Peyer's patch (tissue), 4 donors: ENCODE measurements at places on chromosomes 5 and 9.
A peak's percentile ranks its signal among the peaks of the same experiment; 100 is the strongest.

GRCh38 chr9:115596746-115597080 is 478.8 kb upstream of the TNC start:
- no peak for DNase-seq

DNA sequence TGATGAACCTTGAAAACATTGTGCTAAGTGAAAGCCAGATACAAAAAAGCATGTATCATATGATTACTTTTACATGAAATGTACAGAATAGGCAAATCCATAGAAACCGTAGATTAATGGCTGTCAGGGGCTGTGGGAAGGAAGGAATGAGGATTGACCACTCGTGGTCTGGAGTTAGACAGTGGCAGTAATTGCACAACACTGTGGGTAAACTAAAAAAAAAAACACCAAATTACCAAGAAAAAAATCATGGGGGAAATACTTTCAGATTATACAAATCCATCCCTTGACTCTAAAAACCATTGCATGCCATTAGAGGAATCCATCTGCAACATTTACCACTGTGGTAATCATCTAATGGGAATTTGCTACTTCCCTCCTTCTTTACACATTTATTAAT is 140.0 kb downstream of the SIL1 start:
- no peak for DNase-seq

DNA sequence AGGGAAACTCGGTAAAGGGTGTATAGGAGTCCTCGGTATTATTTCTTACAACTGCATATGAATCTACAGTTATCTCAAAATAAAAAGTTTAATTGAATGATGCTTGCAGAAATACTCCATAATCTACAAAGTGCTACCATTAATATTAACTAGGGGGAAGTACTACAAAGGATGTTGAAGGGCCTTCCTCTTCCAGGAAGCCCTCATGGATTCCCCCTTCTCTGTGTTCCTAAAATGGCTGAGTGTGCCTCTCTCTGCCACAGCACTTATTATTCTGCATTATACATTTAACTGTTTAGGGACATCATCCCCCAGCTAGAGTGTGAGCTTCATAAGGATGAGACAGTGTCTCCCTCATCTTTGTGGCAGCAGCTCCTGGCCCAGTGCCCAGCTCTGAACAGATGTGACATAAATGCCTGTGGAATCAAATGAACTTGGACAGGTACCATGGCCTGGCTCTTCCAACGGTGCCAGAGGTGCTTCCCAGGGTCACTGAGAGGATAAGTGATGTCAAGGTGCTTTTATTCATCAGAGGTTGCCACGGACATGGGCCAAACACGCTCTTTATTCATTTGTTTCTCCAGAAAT is 99.5 kb downstream of the PAX5 start:
- DNase-seq = no peak

GRCh38 chr5:114363837-114364236 is 2.0 kb downstream of the KCNN2 start:
- DNase-seq = no peak

DNA sequence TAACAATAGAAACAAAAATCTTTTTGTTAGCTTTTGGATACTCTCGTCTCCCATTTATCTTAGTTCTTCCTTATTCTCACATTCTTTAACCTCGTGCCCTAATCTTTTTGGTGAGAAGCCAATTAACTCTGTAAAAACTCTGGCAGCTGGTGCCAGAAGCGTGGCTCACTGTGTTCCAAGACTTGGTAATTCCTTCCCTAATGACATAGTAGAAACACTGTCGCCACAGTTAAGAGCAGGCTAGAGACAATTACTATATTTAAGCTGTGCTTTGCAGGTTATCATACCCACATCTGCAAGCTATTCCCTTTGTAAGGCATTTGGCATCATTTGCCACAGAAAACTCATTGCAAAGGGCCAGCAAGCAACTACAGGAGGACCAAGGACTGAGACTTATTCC is 160.9 kb upstream of the PIK3R1 start:
- DNase-seq = no peak

GRCh38 chr5:39432696-39433530 is 8.1 kb upstream of the DAB2 start:
- no peak for DNase-seq

DNA sequence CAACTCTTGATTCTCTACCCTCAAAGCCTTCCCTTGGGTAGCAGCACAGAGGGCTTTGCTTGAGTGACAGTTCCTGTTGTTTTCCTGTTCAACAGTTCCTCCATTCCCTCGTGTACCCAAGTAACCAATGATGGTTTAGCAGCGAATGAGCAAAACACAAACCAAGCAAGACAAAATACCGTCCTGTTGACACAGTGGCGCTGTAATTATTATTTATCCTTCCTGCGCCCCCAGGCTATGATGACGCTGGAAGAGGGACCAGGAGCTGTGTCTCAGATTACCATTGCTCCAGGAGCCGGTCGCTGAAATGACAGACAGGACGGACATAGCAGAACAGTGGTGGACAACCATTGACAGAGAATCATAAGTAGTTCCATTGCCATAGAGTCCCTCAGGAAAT is 154.8 kb downstream of the GADD45G start:
- DNase-seq = no peak

DNA sequence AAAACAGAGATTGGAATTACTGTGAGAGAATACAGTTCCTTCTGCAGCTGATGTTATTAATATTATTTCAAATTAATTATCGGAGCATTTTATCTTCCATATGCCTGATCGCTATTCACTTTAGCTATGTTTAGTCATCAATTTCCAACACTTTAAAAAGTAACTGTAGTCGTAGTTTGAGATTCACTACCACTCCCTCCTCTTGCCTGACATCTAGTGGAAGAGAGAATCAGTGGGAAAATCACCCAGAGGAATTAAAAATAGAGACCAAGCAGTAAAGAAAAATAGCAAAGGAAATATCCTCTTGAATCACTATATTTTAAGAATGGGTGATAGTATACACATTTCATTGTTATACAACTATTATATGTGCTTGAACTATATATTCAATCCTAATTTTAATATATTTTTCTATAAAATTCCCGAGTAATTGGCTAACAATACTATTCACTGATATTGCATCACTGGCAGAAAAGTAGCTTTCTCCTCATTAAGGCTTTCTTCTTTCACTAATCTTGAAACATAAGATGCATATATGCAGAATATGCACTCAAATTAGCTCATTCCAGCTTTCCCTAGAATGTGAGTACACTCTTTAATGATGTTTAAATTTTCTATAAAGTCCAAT is 708.7 kb downstream of the CDH9 start:
- DNase-seq = no peak

- DNase-seq = no peak
These were observed 8.1 kb downstream of the CDKN2A start for GRCh38 chr9:21985964-21986667.

GRCh38 chr5:34523387-34523726 is 132.8 kb upstream of the RAI14 start:
- no peak for DNase-seq

DNA sequence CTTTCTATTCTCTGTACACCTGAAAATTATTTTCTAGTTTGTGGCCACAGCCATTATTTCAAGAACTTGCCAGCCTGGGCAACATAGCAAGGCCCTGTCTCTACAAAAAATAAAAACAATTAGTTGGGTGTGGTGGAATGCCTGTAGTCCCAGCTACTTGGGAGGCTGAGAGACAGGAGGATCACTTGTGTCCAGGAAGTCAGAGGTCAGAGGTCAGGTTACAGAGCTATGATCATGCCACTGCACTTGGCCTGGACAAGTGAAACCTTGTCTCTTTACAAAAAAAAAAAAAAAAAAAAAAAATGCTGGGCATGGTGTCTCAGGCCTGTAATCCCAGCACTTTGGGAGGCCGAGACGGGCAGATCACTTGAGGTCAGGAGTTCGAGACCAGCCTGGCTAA is 58.3 kb downstream of the HMGCR start:
- no peak for DNase-seq

- DNase-seq = peak; percentile 85
These were observed 3.0 kb upstream of the CDX1 start for GRCh38 chr5:150163547-150164059.

GRCh38 chr5:104412649-104413240 is 850.2 kb upstream of the NUDT12 start:
- DNase-seq = no peak

DNA sequence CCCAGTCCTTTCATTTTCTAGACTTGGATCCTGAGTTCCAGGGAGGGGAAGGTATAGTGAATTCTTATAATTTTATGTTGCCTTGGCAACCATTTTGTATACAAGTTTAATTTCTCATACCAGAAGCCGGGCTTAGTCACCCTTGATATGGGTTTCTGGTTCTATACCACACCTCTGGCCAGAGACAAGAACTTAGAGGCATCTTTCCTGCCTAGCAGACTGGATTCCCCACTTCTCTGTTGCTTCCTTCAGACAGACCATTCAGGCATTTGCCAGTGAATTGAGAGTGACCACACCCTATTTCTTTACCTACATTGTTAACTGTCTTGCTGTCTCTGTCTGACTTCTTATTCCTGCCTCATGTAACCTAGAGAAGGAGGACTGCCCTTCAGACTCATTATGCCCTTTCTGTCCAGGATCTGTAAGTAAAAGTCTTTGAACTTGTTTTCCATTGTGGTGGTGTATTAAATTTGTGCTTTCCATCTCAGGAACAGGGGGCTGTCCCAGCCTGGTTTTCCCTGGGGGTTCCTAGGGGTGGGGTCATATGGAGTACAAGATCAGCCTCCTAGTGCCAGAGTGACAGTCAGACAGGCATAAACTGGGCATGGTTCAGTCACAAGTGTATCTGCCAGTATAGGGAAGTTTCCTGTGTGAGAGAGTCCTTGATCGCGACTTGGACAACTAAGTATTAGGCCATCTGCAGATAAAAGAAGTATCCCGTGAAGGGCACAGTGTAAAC is 27.4 kb downstream of the TNFSF8 start:
- DNase-seq = no peak

DNA sequence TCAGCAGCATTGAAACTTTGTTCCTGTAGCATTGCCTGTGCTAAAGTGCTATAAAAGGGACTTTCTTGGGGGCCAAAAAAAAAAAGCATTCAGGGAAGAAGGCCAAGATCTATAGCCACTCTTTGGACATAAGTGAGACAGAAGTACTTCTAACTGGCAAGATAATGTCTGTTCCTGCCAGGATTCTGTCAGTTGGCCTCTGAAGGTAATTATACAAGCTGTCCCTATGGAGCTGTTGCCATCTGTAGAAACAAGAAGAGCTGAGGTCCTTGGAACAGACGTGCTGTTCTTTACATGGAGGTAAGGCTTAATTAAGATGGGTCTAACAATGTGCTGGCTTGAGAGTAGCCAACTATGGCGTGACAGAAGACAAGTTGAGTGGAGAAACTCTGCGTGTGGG is 9.7 kb downstream of the KIF20A start:
- no peak for DNase-seq

- peak; percentile 90 for DNase-seq
These were observed 7.0 kb downstream of the ASS1 start for GRCh38 chr9:130451509-130452388.

GRCh38 chr9:113005777-113006176 is 6.2 kb downstream of the ZNF883 start:
- DNase-seq = no peak

DNA sequence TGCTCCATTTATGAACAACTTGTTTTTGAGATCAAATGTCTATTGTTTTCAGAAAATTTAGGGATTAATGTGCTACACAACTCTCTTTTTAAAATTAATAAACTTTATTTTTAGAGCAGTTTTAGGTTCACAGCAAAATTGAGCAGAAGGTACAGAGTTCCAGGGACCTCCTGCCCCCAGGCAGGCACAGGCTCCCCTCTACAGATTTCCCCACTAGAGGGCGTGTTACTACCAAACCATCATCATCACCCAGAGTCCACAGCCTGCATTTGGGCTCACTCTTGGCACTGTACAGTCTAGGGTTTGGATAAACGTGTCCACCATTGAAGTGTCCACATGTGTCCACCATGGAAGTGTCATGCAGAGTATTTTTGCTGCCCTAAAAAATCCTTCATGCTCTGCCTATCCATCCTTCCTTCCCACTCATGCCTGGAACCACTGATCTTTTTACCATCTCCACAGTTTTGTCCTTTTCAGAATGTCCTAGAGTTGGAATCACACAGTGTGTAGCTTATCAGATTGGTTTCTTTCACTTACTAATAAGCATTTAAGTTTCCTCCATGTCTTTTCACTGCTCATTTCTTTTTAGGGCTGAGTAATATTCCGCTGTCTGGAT is 61.7 kb downstream of the MRPL36 start:
- DNase-seq = peak; percentile 51

- DNase-seq = no peak
These were observed 234.5 kb downstream of the ADAMTSL1 start for GRCh38 chr9:18708429-18708828.

GRCh38 chr5:157072508-157072907 is 13.6 kb upstream of the HAVCR1 start:
- DNase-seq = no peak

DNA sequence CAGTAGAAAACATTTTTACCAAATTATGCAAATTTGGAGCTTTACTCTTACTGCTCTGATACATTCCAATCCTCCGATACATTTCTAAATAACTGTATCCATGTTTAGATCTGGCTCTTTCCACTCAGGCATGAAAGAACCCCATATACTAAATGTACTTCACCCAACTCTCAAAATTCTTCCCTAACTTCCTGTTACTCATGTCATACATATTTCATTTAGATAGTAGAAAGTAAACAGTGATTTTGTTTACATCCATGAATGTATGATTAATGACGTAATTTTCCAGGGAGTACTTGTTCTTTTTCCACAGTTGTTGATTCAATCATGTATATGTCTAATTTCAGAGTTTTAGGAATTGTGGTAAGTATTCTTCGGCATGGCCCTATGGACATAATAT is 1426.5 kb upstream of the C9orf72 start:
- DNase-seq = no peak

GRCh38 chr5:116046261-116046660 is 14.0 kb downstream of the ARL14EPL start:
- DNase-seq = no peak

GRCh38 chr5:127335381-127335780 is 44.8 kb downstream of the MEGF10 start:
- no peak for DNase-seq

- no peak for DNase-seq
These were observed 32.7 kb downstream of the PSD2 start for GRCh38 chr5:139828207-139828895.

DNA sequence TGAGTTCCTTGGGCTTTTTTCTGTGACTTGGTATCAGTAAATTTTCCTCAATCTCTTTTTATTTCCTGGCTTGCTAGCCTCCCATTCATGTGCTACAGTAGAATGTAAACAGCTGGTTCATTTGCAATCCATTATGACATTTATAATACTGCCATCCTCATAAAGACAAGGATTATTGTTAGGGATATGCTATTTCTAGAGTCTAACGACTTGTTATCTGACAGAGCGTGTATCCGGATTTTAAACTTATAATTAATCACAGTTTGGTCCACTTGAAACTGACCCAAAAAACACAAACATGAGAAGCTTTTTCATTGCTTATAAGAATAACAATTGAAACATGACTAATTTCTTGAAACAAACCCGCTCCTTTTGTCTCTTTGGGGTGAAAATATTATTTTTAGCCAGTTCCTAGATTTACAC is 585.8 kb downstream of the TLE4 start:
- DNase-seq = no peak

GRCh38 chr5:35198686-35199085 is 31.6 kb downstream of the PRLR start:
- no peak for DNase-seq
